T-helper 2 cell treated with Interferon-gamma antibody and Interleukin-4, amounts not matched to agents 5 μg/mL and 100 μg/mL, for 36 hours (primary cell): ENCODE measurements at places on chromosomes 7 and 10.

DNA sequence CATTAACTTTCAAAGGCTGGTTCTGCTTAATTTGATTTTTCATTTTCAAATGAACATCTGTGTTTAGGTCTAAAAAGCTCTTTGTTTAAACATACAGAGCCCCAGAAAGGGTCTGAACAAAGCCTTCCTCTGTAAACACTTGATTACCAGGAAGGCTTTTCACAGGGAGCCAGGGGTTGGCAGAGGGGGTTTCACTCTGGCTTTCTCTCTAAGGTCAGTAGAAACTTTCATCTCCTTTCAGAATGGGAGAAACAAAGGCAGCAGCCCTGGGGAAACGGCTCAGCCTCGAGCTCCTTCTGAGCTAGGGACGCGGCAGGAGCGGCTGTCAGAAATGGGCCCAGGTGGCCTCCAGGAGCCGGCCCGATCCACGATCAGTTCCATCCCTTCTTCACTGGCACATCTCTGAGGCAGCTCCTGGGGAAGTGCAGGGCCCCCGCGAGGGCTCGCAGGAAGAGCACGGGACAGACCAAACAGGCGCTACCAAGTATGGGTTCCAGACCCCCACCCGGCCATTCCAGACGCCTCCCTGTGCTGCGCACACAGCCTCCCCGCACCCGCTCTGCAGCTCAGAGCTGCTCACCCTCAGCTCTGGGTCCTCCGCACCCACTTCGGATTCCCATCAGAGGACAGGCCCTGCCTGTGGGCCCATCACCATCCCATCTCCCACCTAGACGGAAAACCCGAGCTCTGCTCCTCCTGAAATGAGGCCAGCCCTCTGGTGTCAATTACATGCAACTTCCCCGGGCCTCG, 124.1 kb downstream of the MAD1L1 start:
- H3K4me1 ChIP-seq = peaks cover 31% of the 10 kb centered on the region

DNA sequence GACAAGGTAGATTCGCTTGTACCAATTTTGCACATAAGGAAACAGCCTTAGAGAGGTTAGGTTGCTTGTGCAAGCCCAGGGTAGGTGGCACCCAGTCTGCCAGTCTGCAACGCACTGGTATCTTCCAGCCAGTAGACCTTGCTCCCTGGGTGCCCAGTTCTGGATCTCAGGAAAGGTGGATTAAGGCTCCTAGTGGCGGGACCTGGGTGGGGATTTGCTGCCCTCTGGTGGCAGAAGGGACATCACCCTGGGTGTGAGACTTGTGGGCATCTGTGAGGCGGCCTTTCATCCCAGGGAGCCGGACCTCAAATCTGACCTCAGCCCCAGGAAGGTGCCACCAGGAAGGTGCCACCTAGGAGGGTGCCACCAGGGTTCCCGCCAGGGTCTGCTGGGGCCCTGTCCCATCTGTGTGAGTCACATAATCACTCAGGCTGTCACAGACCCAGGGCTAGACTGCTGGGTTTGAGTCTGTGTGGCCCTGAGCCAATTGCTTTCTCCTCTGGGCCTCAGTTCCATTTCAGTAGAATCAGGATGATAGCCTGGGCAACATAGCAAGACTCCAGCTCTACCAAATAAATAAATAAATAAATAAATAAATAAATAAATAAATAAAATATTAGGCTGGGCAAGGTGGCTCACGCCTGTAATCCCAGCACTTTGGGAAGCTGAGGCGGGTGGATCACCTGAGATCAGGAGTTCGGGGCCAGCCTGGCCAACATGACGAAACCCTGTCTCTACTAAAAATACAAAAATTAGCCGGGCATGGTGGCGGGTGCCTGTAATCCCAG, 5.3 kb upstream of the PRKRIP1 start:
- H3K36me3 ChIP-seq = peaks cover 18% of the 10 kb centered on the region
- H3K27ac ChIP-seq = no peak overlapping the region
- peak; percentile 53 for DNase-seq

DNA sequence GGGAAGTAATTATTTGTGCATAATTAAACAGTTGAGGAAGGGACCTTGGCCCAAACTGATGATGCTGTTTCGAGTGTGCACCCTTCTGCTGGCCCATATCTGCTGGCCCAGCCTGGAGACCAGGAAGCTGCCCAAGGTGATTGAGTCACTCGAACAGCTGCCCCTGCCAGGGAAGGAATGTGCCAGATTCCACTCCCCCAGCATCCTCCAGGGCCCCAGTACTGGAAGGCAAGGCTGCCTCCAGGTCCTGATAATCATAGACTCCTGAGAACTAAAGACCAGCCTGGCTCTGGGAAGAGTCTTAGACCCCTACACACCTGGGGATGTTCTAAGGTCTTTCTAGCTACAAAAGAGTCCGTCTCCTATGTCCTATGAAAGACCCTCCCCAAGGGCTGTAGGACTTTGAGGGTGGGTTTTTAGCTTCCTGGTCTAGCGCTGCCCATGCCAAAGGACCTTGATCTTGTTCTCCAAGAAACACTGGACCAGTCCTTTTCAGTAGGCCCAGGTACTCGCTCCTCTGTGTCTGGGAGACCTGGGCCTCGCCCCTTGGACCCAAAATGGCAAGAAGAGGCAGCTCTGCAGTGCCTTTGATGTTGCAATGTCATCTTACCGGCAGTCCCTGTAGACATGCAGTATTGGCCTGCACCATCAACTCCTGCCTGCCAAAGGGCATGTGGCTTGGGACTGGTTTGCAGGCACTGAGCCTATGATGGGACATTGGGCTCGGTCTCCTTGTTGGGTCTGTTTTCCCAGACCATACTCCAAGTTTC, 103.2 kb upstream of the GPR26 start:
- no peaks in the 10 kb centered on the region for H3K36me3 ChIP-seq
- H3K27me3 ChIP-seq = peaks cover 2% of the 10 kb centered on the region
- H3K4me3 ChIP-seq = no peak overlapping the region
- H3K27ac ChIP-seq = no peak overlapping the region

- no peaks in the 10 kb centered on the region for H3K36me3 ChIP-seq
- no peak overlapping the region for H3K27ac ChIP-seq
- DNase-seq = no peak
- no peaks in the 10 kb centered on the region for H3K27me3 ChIP-seq
These were observed 138.9 kb upstream of the LYZL1 start for GRCh38 chr10:29150010-29150409.

DNA sequence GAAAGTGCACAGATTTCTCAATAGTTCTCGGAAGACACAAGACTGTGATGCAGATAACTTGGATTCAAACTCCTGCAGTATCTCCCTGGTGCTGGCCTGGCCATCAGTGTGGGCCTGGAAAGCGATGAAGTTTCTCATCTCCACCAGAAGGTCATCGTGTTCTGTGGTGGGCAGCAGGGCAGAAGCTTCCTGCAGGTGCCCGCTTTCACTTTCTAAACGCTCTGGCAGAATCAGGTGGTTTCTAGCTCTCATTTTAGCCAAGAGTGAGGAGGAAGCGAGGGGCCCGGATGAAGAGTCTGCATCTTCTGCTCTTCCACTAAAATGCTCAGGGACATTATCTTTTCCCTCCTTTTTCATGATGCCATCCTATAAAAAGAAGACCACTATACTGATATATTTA, 63.0 kb upstream of the DRGX start:
- H3K27me3 ChIP-seq = no peaks in the 10 kb centered on the region
- H3K4me3 ChIP-seq = no peak overlapping the region
- peaks cover 8% of the 10 kb centered on the region for H3K4me1 ChIP-seq
- peaks cover 45% of the 10 kb centered on the region for H3K36me3 ChIP-seq

DNA sequence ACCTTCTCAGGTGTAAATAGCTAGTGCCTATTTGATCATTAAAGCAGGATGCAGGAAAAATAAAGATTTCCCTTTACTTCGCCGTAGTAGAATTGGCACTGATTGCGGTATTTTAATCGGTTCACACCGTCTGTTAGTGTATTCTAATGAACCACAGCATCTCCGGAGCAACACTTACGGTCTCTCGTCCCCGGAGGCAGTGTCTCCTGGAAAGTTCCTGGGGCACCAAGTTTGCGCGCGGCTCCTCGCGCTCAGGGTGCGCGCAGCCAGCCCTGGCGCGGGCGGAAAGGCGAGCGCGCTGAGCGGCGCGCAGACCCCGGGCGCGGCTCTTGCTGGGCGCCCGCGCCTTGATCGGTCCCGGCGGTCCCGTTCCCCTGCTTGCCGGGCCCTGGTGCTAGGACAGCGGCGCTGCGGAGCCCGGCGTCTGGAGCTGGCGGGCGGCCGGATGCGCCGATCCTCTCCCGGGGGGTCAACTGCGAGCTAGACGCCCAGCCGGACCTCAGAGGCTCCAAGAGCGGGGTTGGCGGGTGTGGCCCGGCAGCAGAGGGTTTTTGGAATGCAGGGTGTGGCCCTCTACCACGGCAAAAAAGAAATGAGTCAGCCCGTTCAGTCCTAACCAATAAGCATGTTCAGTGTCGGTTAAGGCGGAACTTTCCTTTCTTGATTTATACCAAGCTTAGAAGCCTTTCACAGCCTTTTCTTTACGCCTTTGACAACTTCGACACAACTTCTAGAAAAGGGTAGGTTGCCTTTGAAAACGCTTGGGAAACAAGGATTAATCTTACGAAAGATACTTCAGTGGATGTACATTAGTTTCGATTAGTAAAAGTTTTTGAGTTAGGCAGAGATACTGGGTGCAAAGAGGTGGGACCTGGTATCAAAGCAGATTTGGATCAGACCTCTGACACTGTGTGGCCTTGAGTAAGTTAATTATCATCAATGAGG, 166.8 kb upstream of the ASAH2 start:
- peak overlapping the region; percentile 93 for H3K27ac ChIP-seq
- H3K4me3 ChIP-seq = peak overlapping the region; percentile 90
- peaks cover 9% of the 10 kb centered on the region for H3K36me3 ChIP-seq

DNA sequence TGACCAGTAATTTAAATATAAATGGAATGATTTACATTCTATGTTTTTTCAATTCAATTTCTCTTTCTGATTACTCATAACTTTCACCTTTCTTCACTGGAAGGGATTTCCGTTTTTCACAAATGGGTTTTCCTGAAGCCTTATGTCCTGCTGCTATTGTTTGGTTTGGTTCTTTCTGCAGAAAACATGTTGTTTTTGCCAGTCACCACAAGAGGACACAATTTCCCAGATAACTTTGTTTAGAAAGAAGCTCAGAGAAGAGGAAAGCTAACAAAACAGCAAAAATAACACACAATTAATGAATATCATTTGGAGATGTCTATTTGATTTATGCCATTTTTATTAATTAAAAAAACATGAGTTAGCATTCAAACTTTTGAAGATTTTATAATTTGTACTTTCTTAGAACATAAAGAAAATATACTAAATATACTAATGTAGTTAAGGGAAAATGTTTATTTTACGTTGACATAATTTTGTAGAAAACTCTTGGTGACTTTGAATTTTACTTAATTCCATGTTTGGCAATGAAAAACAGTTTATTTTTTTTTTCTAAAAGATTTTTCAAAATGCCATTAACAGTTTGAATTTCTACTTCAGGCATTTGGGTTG, 4.6 kb upstream of the TWIST1 start:
- no peaks in the 10 kb centered on the region for H3K4me1 ChIP-seq
- H3K27me3 ChIP-seq = peaks cover 45% of the 10 kb centered on the region
- H3K27ac ChIP-seq = no peak overlapping the region
- DNase-seq = no peak
- no peaks in the 10 kb centered on the region for H3K36me3 ChIP-seq

DNA sequence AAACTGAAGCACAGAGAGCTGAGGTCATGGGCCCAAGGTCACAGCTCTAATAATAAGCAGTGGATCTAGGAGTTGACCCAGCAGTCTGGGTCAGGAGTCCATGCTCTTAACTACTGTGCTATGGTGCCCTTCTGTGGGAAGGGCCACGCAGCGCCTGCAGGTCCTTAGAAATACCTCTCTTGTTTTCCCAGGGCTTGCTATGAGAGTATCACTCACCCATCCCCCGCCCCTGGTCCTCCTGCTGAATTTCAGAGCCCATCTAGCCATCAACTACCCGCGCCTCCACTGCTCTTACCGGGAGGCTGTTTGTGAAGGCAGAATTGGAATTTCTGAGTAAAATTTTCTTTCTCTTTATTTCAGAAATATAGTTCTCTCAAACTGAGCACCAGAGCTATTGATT, 27.3 kb upstream of the CRHR2 start:
- H3K27ac ChIP-seq = no peak overlapping the region
- H3K27me3 ChIP-seq = peaks cover 2% of the 10 kb centered on the region
- no peak overlapping the region for H3K4me3 ChIP-seq
- no peaks in the 10 kb centered on the region for H3K4me1 ChIP-seq
- no peak for DNase-seq
- no peaks in the 10 kb centered on the region for H3K36me3 ChIP-seq

GRCh38 chr10:132982301-132982989, 40.1 kb upstream of the CFAP46 start:
- H3K4me3 ChIP-seq = no peak overlapping the region
- no peak overlapping the region for H3K27ac ChIP-seq
- no peaks in the 10 kb centered on the region for H3K27me3 ChIP-seq
- H3K36me3 ChIP-seq = no peaks in the 10 kb centered on the region
- DNase-seq = no peak

DNA sequence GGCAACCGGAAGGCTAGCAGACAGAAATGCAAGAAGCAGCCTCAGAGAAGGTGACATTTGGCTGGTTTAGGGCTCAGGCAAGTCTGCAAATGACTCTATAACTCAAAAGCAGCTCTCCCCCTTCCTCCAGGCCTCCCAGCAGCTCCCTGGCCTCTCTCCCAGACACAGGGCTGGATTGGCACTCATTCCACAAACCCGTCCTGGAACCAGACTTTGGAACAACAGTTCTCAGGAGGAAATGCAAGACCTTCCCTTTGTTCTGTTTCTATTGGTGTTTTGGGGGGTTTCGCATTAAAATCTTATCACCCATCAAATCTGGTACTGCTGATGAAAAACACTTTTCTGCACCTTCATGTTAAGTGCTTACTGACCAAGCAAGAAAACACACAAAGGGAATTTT, 40.3 kb upstream of the EFCAB10 start:
- H3K27ac ChIP-seq = no peak overlapping the region
- H3K36me3 ChIP-seq = peaks cover 27% of the 10 kb centered on the region
- DNase-seq = no peak
- no peaks in the 10 kb centered on the region for H3K27me3 ChIP-seq

DNA sequence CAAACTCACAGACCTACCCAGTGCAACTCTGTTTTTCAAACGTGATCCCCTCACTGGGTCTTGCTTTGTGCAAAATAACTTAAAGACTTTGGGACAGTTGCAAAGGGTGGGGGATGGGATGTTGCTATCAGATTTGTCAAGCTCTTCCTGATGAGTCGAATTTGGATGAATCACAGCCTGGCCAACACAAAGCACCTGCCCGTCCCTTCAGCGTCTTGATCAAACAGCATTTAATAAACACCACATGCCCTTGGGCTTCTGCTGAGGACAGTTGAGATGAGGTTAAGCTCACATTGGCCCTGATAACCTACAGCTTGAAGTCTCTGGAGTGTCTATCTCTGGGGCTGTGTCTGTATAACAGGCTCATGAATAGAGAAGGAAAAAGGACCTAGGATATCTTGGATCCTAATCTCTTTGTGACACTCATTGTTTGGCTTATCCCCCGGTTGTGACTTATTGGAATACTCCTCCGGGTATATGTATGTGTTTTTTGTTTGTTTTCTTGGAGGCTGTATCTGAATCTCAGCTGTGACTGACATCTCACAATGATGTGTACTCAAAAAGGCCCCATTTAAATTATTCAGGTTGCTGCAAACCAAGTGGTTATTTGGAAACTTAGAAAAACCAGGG, 132.6 kb upstream of the NAMPT start:
- peaks cover 11% of the 10 kb centered on the region for H3K4me1 ChIP-seq
- no peaks in the 10 kb centered on the region for H3K27me3 ChIP-seq
- no peak overlapping the region for H3K27ac ChIP-seq
- no peak for DNase-seq
- no peak overlapping the region for H3K4me3 ChIP-seq
